ENCODE measurements at places on chromosomes 4 and X. TPM values are rescaled to one million over a fixed set of nuclear protein-coding genes. Genes with fewer than 3 reads are reported as not detected.

DNA sequence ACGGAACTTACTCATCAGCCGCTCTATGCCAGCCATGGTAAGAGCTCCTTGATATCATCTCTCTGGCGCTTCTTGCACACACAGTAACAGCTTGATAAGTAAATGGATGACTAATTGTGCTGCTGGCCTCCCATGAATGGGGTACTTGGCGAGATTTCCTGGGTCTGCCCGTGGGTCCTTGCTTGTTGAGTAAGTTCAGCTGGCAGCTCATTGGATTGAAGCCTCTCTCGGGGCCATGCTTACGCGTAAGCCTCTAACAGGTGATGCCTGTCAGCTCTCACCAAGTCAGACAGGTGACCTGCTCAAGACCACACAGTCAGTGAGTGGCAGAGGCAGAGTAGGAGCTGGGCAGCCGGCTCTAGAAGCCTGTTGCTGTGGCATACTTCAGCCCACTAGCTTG, 7.7 kb downstream of the NSG1 start:
- no peak overlapping the region for H3K4me3 ChIP-seq
- no peaks in the 10 kb centered on the region for H3K27me3 ChIP-seq
- H3K36me3 ChIP-seq: no peaks in the 10 kb centered on the region
- no peak for DNase-seq
- no peak overlapping the region for H3K27ac ChIP-seq

DNA sequence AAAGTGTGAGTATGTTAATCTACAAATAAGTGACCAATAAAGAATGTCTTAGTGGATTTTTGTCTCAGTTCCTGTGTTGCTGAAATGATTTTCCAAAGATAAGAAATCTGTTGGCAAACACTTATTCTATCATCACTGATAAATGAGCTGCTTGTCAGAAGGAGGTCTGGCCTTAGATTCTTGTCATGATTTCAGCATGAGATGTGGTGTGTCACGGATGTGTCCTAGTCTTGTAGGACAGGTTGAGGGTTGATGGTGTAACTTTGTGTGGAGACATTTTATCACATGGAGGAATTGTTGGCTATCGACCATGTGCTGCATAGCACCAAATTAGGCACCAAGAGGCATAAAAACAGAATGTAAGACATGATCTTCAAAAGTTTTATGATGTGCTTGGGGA, 31.8 kb upstream of the LIMCH1 start:
- H3K27me3 ChIP-seq: no peaks in the 10 kb centered on the region
- no peak for DNase-seq
- no peak overlapping the region for H3K27ac ChIP-seq
- no peaks in the 10 kb centered on the region for H3K36me3 ChIP-seq

DNA sequence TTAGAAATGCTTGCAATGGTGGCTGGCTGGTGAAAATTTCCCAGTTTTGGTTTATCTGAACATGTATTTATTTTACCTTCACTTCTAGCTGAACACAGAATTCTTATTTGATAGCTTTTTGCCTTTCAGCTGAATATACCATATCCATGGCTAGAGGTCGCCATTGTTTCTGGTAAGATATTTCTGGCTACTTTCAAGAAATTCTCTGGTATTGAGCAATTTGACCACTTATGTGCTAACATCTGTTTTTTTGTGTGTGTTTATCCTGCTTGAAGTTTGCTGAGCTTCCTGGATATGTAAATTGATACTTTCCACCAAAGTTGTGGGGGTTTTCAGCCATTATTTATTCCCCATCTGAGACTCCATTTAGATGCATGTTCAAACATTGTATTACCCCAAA, 75.4 kb downstream of the FBXW7 start:
- no peak overlapping the region for H3K27ac ChIP-seq
- no peak for DNase-seq
- no peaks in the 10 kb centered on the region for H3K27me3 ChIP-seq
- no peaks in the 10 kb centered on the region for H3K36me3 ChIP-seq
- H3K4me3 ChIP-seq: no peak overlapping the region
- H3K4me1 ChIP-seq: no peaks in the 10 kb centered on the region

Gene ELOVL6
- total RNA-seq: 13.5 TPM

GRCh38 chrX:126165721-126166461, at the start of gene DCAF12L2:
Gene DCAF12L2, minus strand, starts transcription at chrX:126166289. Its CDS starts 365 bp downstream, at chrX:126165924.
- no peaks in the 10 kb centered on the region for H3K36me3 ChIP-seq
- H3K27ac ChIP-seq: no peak within 1 kb of the TSS
- no peak for DNase-seq
- H3K27me3 ChIP-seq: no peaks in the 10 kb centered on the region
- no peaks in the 10 kb centered on the region for H3K4me1 ChIP-seq

Gene SSX1
- not detected for total RNA-seq

Gene ARX
- total RNA-seq: 0.88 TPM

- H3K4me3 ChIP-seq: peak overlapping the region; percentile 23
- peaks cover 57% of the 10 kb centered on the region for H3K4me1 ChIP-seq
- peak overlapping the region; percentile 83 for H3K27ac ChIP-seq
- no peaks in the 10 kb centered on the region for H3K27me3 ChIP-seq
- peak; percentile 87 for DNase-seq
These were observed 5.7 kb downstream of the SH3BP2 start for GRCh38 chr4:2798399-2799223.

DNA sequence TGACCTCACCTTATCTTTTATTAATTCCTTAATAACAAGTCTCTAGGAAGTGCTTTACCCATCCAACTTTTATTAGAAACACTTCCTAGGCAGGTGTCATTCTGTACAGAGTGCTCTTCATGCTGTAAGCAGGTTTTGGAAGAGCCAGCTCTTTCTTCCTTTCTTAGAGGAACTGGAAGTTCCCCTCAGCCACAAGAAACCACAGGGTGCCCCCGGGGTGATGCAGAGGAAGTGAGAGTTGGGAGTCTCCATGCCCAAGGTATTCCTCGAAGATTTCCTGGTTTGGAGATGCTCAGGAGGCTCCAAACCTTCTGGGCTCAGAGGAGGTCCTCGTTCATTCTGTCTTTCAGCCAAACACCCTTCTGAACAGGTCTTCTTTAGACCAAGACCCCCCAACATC, 83.8 kb downstream of the EGF start:
- peaks cover 5% of the 10 kb centered on the region for H3K4me1 ChIP-seq
- H3K27ac ChIP-seq: no peak overlapping the region
- H3K27me3 ChIP-seq: no peaks in the 10 kb centered on the region
- H3K36me3 ChIP-seq: no peaks in the 10 kb centered on the region

Gene ERAS
- not detected for total RNA-seq

- H3K36me3 ChIP-seq: no peaks in the 10 kb centered on the region
- DNase-seq: no peak
- no peak overlapping the region for H3K27ac ChIP-seq
- H3K4me3 ChIP-seq: no peak overlapping the region
- no peaks in the 10 kb centered on the region for H3K4me1 ChIP-seq
These were observed 11.2 kb downstream of the ZXDA start for GRCh38 chrX:57899064-57899463.

DNA sequence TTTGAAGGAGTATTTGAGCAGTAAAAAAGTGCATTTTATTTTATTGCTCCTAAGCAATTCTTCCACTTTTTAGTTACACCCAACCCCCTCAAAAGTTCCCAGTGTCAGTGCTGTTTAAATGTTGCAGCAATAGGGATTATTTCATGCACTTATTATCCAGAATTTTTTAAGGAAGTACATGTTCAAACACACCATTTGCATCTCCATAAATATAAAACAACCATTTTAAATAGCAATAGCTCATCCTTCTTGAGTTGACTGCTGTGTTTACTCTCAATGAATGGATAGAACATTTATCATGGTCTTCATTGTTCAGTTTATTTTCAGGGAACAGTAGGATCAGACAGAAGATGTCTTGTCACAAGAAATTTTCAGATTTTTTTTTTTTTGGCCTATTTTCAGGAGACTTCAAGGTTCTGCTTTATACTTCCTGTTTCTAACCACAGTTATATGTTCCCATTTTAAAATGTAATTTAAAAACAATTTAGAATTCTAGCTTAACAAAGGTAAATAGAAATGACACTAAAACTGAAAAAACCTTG, 171.9 kb downstream of the TMA16 start:
- no peak for DNase-seq
- H3K4me3 ChIP-seq: no peak overlapping the region
- no peaks in the 10 kb centered on the region for H3K36me3 ChIP-seq
- H3K4me1 ChIP-seq: no peaks in the 10 kb centered on the region
- no peaks in the 10 kb centered on the region for H3K27me3 ChIP-seq

DNA sequence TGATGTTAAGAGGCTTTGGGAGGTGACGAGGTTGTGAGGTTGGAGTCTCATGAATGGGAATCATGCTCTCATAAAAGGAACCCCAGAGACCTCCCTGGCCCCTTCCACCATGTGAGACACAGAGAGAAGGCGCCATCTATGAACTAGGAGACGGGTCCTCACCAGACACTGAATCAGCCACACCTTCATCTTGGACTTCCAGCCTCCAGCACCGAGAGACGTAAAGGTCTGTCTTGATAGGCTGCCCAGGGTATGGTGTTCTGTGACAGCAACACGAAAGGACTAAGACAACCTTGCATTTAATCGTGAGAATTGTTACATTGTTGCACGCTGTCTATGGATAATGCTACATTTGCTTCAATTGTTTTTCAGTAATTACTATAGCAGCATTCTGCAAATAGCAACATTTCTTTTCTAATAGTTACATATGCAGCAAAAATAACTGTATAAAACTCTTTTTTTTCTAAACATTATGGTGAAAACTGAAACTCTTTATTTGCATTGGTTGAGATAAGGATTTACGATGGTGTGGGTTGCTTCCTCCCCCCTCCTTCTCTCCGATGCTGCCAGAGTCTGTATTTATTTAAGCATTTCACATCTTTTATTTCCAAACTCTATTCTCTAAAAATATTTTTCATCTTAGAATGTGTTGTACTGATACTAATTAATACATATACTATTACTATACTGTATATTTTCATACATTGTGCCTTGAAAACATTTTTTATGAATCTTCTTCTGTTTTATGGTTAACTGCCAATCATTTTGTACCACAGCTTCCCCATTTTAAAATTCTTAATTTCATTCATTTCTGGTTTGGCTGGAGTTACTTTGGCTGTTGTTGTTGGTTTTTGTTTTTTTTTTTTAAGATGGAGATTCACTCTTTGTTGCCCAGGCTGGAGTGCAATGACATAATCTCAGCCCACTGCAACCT, 26.4 kb upstream of the AKAP17A start:
- no peaks in the 10 kb centered on the region for H3K36me3 ChIP-seq
- DNase-seq: no peak
- no peaks in the 10 kb centered on the region for H3K4me1 ChIP-seq
- H3K4me3 ChIP-seq: no peak overlapping the region

GRCh38 chr4:8434251-8435073, 6.1 kb downstream of the ACOX3 start:
- peak overlapping the region; percentile 39 for H3K4me3 ChIP-seq
- DNase-seq: no peak
- H3K27me3 ChIP-seq: no peaks in the 10 kb centered on the region
- H3K4me1 ChIP-seq: peaks cover 7% of the 10 kb centered on the region

Gene STARD8
- total RNA-seq: 3.8 TPM

Gene TBC1D1
- 109 TPM for total RNA-seq

- H3K4me1 ChIP-seq: no peaks in the 10 kb centered on the region
- DNase-seq: no peak
- no peak overlapping the region for H3K27ac ChIP-seq
- H3K4me3 ChIP-seq: no peak overlapping the region
- no peaks in the 10 kb centered on the region for H3K36me3 ChIP-seq
These were observed 152.5 kb upstream of the TLL1 start for GRCh38 chr4:165720411-165721082.

DNA sequence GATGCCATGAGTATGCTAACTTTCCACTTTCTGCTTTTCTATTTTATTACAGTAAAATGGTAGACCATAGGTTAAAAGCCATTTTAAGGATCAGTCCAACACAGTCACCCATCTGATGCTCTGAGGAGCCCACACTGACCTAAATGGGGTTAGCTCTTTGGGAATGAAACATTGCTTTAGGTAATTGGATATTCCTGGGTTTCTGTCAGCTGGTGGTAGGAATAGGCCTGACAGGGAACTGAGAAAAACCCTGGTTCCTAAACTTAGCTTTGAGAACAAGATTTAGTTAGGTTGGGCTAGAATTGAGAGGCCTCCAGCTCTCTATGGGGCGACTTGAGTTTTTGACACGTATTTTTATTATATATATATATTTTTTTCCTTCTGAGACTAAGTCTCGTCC, 40.4 kb downstream of the MCUB start:
- no peak for DNase-seq
- H3K36me3 ChIP-seq: no peaks in the 10 kb centered on the region
- no peak overlapping the region for H3K4me3 ChIP-seq
- no peaks in the 10 kb centered on the region for H3K27me3 ChIP-seq

Gene ART3
- not detected for total RNA-seq

Gene EFHC2
- total RNA-seq: 1.3 TPM

GRCh38 chrX:1336948-1337779, 579 bp downstream of the IL3RA start:
- H3K36me3 ChIP-seq: no peaks in the 10 kb centered on the region
- no peaks in the 10 kb centered on the region for H3K4me1 ChIP-seq
- DNase-seq: no peak
- no peaks in the 10 kb centered on the region for H3K27me3 ChIP-seq

DNA sequence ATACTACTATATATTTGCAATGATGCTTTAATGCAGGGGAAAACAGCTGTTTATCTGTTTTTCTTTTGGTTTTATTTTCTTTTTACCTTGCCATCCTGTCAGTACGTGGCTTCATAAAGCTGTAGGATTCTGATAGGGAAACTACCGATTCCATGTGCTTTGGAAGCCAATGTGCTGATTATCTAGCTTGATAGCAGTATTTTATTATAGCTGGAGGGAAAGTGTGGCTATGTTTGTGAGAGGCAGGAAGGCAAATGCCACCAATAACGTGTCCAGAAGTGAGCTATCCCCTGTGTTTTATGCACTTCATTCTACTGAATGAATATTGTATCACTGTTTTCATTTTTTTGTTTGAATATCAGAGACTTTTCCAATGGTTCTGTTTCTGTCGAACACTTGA, 43.7 kb downstream of the IL15 start:
- no peaks in the 10 kb centered on the region for H3K27me3 ChIP-seq
- DNase-seq: no peak
- H3K27ac ChIP-seq: no peak overlapping the region
- H3K4me1 ChIP-seq: no peaks in the 10 kb centered on the region
- H3K4me3 ChIP-seq: no peak overlapping the region

DNA sequence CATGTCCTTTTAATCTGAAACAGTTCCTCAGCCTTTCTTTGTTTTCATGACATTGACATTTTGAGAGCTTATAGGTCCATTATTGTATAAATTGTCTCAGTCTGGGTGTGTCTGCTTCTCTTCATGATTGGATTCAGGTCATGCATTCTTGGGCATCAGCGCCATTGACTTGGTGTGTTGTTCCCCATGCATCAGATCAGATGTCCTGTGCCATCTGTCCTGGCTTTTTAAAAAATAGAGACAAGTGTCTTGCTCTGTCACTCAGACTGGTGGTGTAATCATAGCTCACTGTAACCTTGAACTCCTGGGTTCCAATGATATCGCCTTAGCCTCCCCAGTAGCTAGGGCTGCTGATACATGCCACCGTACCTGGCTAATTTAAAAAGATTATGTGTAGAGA, 55.7 kb downstream of the TBC1D14 start:
- H3K27me3 ChIP-seq: no peaks in the 10 kb centered on the region
- H3K27ac ChIP-seq: no peak overlapping the region
- H3K4me3 ChIP-seq: no peak overlapping the region
- peak; percentile 12 for DNase-seq
- H3K4me1 ChIP-seq: no peaks in the 10 kb centered on the region

- H3K27me3 ChIP-seq: no peaks in the 10 kb centered on the region
- H3K4me1 ChIP-seq: no peaks in the 10 kb centered on the region
- H3K27ac ChIP-seq: no peak overlapping the region
- DNase-seq: no peak
- H3K4me3 ChIP-seq: no peak overlapping the region
- H3K36me3 ChIP-seq: no peaks in the 10 kb centered on the region
These were observed 93.1 kb downstream of the GPC3 start for GRCh38 chrX:133892337-133892736.

GRCh38 chrX:140250391-140250790, 254.5 kb downstream of the SOX3 start:
- no peaks in the 10 kb centered on the region for H3K27me3 ChIP-seq
- H3K27ac ChIP-seq: no peak overlapping the region
- no peak for DNase-seq
- no peak overlapping the region for H3K4me3 ChIP-seq
- H3K4me1 ChIP-seq: no peaks in the 10 kb centered on the region

Gene CLDN22
- not detected for total RNA-seq
